ENCODE measurements at places on chromosomes 1 and 21.

- no peak for DNase-seq
Measured at GRCh38 chr1:83052865-83053264, 946.1 kb downstream of the TTLL7 start.

GRCh38 chr1:198959032-198959431 is 320.2 kb downstream of the PTPRC start:
- DNase-seq: no peak

GRCh38 chr1:81730881-81731280 is 69.9 kb upstream of the ADGRL2 start:
- no peak for DNase-seq

GRCh38 chr1:232615306-232615800 is 14.6 kb downstream of the SIPA1L2 start:
- DNase-seq: no peak

GRCh38 chr1:112502826-112503225 is 5.9 kb upstream of the WNT2B start:
- no peak for DNase-seq

GRCh38 chr1:170164103-170164763 is 18.5 kb downstream of the NTMT2 start:
- no peak for DNase-seq

DNA sequence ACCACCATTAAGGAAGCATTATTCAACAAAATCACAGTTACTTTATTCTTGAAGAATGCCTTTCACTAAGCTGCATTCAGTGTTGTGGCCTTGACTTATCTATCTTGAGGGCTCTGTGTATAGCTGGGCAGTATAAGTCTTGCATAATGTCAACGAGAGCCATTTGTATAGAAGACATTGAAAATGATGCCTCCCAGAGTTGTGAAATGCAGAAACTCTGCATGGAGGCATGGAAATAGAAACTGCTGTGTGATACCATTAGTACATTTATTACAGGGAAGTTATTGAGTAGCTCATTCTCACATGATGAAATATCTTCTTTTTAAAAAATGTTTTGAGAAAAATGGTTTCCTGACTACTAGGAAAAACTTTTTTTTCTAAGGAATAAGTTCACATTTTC is 111.4 kb upstream of the SNX7 start:
- no peak for DNase-seq

Data from epithelial cell of prostate (primary cell).